ENCODE measurements at places on chromosomes 7 and 10. TPM values are rescaled to one million over a fixed set of nuclear protein-coding genes. Genes with fewer than 3 reads are reported as not detected.
A peak's percentile ranks its signal among the peaks of the same experiment; 100 is the strongest.

DNA sequence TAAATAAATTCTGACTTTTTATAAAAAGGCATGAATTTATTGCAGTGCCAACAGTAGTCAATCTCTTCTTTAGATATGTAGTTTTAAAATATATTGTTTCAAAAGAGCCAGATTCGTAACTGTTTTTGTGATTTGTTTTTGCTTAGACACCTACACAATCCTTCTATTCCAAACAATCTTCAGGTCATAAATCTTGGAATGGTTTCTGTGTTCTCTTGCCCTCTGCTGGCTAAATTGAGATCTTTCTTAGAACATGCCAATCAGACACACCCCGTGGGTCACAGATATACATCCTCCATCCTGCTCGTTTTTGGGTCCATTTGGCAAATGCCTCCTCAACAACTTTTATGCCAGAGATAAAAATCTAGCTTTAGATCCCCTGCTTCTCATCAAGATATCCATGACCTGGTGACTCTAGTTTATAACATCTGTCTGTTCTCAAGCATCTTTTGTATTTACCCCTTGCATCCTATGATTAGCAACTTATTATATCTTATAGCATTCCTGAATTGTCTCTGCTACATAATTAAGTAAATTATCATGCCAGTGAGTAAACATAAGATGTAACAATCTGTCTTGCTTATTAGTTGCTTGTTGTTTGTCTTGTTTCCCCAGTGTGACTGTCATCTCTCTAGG, 35.3 kb upstream of the IFRD1 start:
- DNase-seq, result no peak
- H3K4me1 ChIP-seq, result no peaks in the 10 kb centered on the region
- H3K27me3 ChIP-seq, result no peaks in the 10 kb centered on the region
- no peaks in the 10 kb centered on the region for H3K36me3 ChIP-seq

ALOX5 gene
- total RNA-seq, result 2.1 TPM

OPN1SW gene
- total RNA-seq, result 0.28 TPM

DNA sequence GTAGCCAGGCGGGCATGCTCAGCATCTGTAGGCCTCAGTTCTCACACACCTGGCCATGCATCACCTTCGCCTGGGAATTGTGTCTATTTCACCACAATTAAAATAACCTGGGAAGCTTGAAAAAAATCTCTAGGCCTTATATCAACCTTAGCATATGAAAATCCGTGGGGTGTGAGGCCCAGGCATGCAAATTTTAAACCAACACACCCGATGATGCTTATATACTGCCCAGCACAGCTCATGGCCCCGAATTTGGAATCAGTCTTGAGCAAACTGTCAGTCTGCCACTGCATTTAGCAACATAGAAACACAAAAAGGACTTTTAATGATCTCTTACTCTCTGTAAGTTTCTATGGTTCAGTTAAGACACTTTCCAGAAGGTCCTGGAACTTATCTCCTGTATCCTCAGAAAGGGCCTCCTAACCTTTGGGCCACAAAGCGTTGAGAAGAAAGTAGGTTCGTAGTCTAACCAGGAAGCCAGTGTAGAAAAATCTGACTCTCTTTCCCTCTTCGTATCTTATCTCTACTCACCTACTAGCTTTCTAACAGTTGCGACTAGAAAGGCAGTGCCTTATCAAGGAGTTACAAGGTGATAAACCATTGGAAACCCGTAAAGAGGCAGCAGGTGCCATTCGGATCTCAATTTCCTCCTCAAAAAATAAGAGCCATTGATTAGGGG, 12.0 kb upstream of the DMBT1 start:
- H3K27ac ChIP-seq, result no peak overlapping the region
- no peak for DNase-seq
- no peak overlapping the region for H3K4me3 ChIP-seq
- peaks cover 4% of the 10 kb centered on the region for H3K4me1 ChIP-seq

DNA sequence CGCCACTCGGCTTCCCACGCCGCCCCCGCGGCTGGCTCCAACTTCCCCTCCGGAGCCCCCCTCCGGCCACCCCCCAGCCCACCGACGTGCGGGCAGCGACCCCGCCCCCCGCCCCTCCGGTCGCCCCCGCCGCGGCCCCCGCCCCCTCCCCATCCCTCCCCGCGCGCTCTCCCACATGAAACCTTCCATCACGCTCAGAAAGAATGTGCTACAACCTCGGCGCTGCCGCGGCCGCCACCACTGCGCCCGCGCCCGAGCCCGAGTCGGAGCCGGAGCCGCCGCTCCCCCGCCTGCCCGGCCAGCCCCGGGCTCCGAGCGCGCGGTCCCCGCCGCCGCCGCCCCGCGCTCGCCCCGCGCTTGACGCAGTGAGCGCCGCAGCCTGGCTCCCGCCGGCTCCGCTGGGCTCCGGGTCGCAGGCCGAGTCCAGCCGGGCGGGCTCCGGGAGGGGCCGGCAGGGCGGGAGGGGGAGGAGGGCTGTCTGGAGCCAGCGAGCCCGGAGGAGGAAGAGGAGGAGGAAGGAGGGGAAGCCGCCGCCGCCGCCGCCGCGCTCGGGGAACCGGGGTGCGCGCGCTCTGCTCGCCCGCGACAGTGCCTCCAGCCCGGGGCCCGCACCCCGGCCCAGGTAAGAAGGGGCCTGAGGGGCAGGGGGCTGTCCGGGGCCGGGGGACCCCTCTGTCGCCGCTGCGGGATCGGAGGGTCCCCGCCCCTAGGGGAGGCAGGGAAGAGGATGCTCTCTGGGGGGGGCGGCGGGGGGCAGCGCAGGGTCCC, 4.3 kb upstream of the ELFN1 start:
- peaks cover 23% of the 10 kb centered on the region for H3K27me3 ChIP-seq
- H3K4me3 ChIP-seq, result peak overlapping the region; percentile 55
- no peak for DNase-seq
- H3K27ac ChIP-seq, result no peak overlapping the region
